Bronchial smooth muscle cell (primary cell): ENCODE measurements at places on chromosomes 16 and 17. TPM values are rescaled to one million over a fixed set of nuclear protein-coding genes. Genes with fewer than 3 reads are reported as not detected.

Gene ITGAX
- under 0.01 TPM in 1 of 2 replicates, not detected in the other for total RNA-seq

Gene MPP3
- 6.3 and 8.5 TPM in 2 replicates for total RNA-seq

Gene VAT1L
- 7.7 TPM in 1 of 2 replicates, not detected in the other for total RNA-seq

Gene SEPTIN1
- total RNA-seq, result under 0.01 and 0.26 TPM in 2 replicates

Gene TNP2
- not detected in 2 replicates for total RNA-seq

Gene SLC9A5
- 1.1 and 2.2 TPM in 2 replicates for total RNA-seq

Gene NRN1L
- 0.16 TPM in 1 of 2 replicates, not detected in the other for total RNA-seq

Gene SAMD14
- 1.0 and 1.6 TPM in 2 replicates for total RNA-seq
